Progenitor cell of endocrine pancreas (in vitro differentiated cells): ENCODE measurements at places on chromosomes 4 and X.

DNA sequence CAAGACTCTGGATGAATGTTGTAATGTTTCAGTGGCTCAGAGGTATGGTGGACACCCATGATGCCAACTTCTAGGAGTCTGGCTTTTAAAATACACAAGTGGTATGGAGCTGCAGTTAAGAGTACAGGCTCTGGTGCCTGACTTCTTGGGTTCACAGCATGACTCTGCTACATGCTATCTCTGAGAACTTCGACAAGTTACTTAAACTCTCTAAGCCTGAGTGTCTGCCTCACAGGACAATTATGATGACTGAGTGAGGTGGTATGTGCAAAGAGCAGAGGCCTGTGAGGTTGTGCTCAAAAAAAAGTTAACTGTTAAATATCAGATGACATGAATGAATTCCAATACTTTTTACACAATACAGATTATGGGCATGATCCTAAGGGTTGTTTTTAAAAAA, 90.9 kb upstream of the SRD5A3 start:
- DNase-seq, result no peak

- no peak for DNase-seq
These were observed 695 bp downstream of the MTM1 start for GRCh38 chrX:150569155-150569477.

- DNase-seq, result no peak
These were observed 21.4 kb upstream of the NOX1 start for GRCh38 chrX:100895365-100896075.

GRCh38 chrX:9333873-9334560, 130.8 kb upstream of the TBL1X start:
- DNase-seq, result no peak

DNA sequence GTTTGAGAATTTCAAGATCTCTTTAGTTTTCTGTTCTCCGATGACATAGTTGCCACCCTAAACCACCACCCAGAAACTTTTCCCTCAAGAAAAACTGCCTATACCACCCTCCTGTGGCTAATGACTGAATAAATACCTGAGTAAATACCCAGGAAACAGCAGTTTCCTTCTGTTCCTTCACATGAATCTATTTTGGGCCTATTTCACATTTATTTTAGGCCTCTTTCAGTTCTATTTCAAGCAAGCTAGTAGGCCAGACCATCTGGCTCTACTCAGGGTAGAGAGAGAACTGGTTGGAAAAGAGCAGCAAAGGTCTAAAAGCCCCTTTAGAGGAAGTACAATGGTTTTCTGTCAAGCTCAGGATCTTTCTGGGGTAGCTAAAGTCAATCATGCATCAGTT, 23.4 kb downstream of the ARHGEF9 start:
- no peak for DNase-seq

GRCh38 chrX:71256051-71256450, 2.1 kb upstream of the ZMYM3 start:
- no peak for DNase-seq

- no peak for DNase-seq
These were observed 79.0 kb upstream of the TRAM1L1 start for GRCh38 chr4:117164338-117164737.

DNA sequence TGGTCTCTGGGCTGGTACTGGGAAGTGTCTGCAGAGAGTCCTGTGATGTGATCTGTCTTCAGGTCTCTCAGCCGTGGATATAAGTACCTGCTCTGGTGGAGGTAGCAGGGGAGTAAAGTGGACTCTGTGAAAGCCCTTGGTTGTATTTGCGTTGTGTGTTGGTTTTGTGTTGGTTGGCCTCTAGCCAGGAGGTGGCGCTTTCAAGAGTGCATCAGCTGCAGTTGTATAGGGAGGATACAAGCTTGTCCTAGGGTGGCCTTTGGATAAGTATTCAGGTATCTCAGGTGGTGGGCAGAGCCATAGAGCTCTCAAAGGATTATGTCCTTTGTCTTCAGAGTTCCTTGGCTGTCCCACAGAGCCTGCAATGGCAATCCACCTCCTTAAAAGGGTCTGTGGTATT, 111.6 kb downstream of the MAGEB17 start:
- no peak for DNase-seq

GRCh38 chrX:10045327-10046000, 78.3 kb downstream of the CLDN34 start:
- no peak for DNase-seq

DNA sequence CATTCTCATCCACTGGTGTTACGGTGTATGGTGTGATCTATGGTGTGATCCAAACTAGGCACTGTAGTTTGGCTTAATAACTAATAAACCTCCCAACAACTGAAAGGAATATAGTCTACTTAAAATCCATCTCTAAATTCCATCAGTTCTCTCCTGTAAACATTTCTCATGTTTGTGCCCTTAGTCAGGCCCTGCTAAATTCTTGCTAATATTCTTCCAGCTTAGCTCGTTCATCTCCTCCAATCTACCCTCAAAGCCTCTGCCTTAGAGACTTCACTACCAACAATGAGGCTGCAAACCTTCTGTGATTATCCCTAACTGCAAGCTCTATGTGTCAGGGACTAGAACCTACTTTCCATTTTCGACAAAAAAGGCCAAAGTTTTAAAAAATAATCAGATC, 28.1 kb downstream of the ZAR1 start:
- no peak for DNase-seq
